ENCODE measurements at places on chromosomes 4 and X.

GRCh38 chr4:84814094-84814750 is 152.3 kb downstream of the WDFY3 start:
- peak; percentile 82 for DNase-seq

- DNase-seq, result no peak
Measured at GRCh38 chr4:103375278-103375677, 177.1 kb upstream of the CENPE start.

GRCh38 chr4:85084371-85085094 is 118.0 kb upstream of the WDFY3 start:
- DNase-seq, result peak; percentile 27

GRCh38 chrX:43973249-43974099 is at the start of gene NDP:
Gene NDP (minus strand): TSS chrX:43973390. CDS start chrX:43958645, 14,745 bp downstream.
- DNase-seq, result no peak

DNA sequence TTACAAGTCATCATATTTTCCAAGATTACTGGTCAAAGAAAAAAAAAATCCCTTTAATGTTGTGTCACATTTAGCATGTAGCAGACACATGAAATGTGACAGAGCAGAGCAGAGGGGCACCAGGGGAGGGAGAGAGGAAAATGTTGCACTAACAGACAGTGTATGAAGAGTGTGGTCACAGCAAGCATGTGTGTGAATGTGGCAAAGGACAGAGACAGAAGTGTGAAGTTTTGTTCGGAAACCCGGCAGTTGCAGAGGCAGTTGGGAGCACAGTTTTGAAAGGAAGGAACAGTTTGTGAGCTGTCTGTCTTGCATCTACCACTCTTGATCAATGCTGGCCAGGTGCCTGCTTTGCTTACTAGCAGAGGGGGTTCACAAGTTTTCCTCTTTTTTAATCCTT is 83.9 kb upstream of the MAP3K15 start:
- no peak for DNase-seq

GRCh38 chrX:119290476-119290875 is 54.4 kb downstream of the PGRMC1 start:
- DNase-seq, result no peak

DNA sequence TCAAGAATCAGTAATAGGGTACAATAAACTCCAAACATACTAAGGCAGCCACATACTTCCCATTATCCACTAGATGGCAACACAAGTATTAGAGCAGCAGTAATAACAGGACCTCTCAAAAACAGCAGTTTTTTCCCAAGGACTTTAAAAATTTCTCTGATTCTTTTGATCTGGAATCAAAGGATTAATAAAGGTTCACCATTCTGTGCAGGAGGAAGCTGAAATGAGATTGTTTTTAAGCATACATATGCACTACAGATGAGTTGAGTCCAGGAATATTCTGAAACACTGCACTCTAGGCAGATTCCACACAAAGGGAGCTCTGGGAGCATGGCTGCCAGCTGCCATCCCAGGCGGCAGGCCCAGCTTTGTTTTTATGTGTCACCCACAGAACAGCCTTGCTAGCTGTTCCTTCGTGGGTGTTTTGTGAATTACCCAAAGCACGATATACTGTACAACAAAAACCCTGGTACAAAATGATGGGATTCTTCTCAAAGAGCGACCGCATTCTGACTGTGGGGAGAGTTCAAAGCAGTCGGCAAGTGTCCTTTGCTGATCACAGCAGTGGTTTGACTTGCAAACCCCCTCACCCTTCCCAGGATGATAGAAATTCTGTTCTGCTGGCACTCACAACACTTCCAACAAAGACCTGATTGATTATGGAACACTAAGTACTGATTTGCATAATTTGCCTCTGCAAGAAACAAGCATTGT is 61.0 kb downstream of the STX18 start:
- no peak for DNase-seq

DNA sequence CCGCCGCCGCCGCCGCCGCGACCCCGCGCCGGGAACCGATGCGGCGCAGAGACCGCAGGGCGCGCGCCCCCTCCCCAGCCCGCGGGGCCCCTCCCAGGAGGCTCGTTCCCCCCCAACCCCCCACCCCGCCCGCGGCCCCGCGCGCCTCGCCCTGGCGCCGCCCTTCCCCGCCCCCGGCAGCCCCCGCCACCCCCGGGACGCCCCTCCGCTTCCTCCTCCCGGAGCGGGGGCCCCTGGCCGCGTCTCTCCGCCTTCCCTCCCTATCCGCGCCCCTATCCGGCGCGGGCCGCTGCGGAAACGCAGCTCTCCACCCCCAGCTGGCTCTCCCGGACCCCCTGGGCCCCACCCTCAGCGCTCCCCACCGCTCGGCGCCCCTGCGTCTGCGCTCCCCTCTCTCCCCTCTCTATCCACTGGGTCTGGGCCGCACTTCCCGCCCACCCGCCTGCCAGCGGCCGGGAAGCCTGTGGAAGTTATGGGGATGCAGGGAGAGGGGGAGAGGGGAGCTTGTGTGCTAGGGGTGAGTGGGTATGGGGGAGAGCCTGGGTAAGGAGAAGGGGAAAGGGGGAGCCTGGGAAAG is at the start of gene TMEM271:
TSS of gene TMEM271 (minus strand) at position 51 of the 577 bp plus-strand sequence. CDS start 233 bp downstream, outside the sequence.
- no peak for DNase-seq

GRCh38 chr4:138734746-138735145 is 280.8 kb upstream of the NOCT start:
- no peak for DNase-seq

DNA sequence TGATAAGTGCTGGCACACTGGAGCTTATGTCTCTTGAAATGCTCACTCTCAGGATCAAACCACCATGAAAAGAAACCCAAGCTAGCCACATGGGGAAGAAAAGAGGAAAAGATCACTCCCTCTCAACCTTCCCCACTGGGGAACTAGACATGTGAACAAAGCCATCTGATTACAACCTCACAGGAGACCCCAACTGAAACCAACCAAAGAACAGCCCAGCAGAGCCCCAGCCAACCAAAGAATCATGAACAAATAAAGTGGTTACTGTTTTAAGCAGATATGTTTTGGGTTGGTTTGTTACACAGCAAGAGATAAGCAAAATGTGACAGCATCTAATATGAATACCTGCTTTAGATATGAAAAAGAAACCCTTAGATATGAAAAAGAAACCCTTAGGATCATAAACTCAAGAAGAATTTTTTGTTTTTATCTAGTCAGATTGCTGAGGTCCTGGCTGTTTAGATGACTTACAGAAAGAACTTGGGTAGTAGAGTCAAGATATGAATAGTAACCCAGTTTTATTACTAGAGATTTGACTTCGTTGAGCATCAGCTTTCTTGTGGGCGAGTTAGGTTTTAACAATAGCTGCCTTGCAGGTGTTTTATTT is 23.7 kb upstream of the TLR7 start:
- no peak for DNase-seq

- no peak for DNase-seq
Measured at GRCh38 chrX:34146906-34147305, 14.8 kb upstream of the FAM47A start.

DNA sequence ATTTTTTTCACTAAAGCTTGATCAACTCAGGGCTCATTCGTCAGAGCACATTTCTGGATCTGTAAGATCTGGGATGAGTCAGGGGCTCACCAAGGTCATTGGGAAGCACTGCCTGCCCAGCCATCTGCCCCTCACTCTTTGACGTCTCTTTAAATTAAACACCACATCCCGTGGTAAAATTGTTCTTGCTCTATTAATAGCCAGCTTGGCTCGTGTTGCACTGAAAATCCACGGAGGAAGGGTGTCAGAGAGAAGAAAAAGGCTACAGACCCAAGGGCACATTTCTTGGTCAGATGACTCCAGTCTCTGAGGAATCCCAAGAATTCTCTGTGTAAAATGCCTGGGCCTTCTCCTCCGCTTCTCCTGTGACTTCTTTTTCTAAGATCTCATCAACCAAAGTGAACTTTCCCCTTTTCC is 45.7 kb upstream of the GATB start:
- DNase-seq, result no peak

DNA sequence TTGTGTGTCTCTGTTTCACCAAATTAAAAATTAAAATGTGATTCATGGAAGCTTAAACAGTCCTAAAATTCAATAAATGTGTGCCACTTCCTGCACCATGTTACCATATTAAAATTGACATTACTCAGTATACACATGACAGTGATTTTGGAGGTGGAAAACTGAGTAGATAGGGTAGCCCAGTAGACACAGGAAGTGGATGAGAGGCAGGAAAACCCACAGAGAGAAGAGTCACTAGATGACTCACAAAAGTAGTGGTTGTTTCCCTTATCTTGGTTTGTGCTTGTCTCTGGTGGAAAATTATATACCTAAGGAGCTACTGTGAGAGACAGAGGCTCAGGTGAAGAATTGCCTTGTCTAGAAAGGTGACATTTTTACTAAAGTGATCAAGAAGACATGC is 375.8 kb upstream of the CXorf51B start:
- DNase-seq, result no peak

GRCh38 chr4:169774466-169775445 is 17.0 kb upstream of the HPF1 start:
- DNase-seq, result no peak

DNA sequence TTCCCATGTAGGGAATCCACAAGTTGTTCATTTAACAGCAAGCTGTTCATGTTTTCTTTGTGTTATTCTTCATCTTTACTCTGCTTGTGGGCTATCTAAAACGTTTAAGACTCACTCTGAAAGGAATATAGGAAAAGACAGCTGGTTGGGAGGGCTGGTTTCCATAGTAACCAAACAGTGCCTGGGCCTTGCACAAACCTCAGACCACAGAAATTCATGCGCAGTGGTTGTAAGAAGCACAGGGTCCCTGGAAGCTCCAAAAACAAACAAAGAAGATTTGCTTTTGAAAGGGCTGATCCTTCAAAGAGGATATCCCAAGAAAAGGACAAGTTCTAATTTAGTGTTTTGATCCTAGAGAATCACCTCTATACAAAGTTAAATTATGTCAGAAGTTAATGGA is 7.8 kb downstream of the SERTM2 start:
- DNase-seq, result no peak

GRCh38 chr4:6516762-6517161 is 44.3 kb upstream of the PPP2R2C start:
- DNase-seq, result no peak

DNA sequence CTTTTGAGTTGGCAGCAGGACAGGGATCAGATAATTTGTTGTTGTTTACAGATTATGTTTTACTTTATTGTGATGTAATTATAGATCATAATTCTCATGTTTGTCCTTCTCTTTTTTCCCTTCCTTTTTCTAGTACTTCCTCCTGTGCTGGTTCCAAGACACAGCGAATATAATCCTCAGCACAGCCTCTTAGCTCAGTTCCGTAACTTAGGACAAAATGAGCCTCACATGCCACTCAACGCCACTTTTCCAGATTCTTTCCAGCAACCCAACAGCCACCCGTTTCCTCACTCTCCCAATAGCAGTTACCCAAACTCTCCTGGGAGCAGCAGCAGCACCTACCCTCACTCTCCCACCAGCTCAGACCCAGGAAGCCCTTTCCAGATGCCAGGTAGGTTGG is 58.0 kb downstream of the SMAD1 start:
- no peak for DNase-seq

DNA sequence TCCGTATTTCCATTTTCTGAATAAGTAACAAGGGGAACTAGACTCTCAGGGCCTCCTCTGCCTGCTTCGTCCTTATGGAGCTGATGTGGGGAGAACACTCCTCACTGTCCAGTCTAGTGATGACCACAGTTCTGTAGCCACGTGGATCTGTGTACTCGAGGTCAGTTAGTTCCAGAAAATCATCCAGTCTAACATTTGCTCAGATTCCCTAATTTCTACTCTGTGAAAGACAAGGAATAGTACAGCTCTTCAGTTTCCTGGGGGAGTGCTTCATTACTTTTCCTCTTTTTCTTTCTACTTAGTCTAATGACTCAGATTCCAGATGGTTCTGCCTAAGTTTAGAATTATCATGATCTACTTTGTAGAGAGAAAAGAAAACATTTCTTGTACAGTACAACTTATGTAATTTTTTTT is 82.6 kb downstream of the SORBS2 start:
- no peak for DNase-seq

DNA sequence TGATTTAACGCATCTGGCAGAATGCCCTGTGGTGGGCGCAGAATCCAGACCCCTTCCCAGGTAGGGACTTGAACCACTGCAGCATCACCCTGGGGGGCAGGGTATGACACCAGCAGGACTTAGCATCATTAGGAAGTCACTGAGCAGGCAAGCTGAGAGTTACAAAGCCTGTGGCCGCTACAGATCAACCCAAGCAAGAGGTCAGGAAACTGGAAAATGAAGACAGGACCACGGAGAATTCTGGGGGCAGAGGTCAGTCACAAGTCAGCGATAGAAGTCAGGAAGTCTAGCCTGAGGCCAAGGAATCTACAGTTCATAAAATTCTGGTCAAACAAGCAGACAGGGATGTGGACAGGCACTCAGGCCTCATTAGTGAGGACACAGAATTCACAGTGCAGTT is 108.4 kb downstream of the CHIC2 start:
- DNase-seq, result no peak

DNA sequence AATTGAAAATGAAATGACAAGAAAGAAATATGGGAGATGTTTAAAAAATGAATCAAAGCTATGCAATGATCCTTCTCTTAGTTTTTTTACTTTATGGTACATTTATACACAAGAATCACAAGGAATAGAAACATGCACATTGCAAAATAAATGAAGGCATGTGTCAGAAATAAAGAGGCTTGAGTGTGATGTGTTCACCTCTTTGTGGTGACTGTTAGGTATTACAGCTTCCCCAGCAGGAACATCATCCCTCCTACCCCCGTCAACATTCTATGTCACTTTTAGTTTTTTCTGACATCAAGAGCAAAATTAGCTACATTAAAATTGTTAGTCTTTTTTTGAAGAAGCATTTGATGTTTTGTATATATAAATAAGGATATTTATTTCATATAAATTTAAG is 214.8 kb downstream of the SLC4A4 start:
- DNase-seq, result no peak

DNA sequence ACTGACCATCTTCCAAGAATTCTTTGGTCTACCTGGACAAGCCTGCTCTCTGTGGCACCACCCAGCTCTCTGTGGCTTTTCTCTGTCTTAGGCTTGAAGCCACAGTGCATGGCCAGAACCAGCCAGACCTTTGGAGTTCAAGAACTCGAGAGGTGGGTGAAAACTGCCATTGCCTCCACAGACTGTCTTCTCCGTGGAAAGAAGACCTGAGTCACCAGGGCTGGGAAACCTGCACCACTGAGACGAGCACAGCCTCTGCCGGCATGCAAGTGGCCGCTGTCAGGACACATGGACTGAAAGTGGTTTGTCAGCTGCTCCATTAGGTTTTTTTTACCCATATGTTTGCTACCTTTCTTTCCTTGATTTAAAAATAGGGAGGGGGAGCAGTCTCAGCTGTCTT is 74.5 kb downstream of the MGST2 start:
- DNase-seq, result no peak

- no peak for DNase-seq
Measured at GRCh38 chrX:9927698-9928482, 39.3 kb upstream of the CLDN34 start.

Data from epithelial cell of proximal tubule (primary cell).